ENCODE measurements at places on chromosomes 4 and X.

DNA sequence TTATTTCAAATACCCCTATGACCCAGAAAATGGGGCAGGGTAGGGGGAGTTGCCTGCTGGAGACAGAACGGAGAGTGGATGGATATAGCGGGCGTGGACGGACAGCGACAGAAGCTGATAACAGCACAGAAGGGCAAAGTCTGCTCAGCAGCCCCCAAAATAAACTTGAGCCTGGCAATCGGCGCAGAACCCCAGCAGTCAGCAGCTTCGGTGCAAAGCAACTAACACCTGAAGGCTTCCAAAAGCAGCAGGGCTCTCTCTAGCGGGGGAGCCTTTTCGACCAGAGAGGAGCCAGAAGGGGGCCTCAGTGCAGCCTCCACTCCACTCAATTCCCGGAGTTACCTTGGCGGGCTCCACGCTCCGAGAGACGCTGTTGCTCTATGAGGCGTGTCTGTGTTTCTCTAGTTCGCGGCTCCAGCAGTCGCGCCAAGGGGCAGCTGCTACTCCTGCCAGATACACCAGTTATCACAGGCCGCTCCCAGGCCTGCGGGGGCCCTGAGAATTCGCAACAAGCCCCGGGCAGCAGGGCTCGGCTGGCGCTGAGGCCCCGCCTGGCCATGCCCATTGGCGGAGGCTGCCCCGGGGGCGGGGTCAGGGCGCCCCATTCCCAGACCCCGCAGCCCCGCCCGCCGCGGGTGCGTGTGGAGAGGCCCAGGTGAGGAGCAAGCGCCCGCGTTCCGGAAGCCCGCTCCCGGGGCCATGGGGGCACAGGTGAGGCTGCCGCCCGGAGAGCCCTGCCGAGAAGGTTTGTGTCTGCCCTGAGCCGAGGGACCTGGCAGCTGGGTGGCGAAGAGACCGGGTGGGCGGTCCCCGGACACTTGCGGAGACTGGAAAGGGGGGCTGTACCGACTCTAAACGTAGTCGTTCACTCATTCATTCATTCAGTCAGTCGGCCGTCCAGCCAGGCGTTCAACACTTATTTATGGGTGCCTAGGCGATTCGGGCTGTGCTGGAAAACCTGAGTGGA lies at the start of the genes CNGA1 and NIPAL1:
TSS of gene CNGA1 (minus strand) at position 541 of the 967 bp plus-strand sequence. CDS start 63,992 bp downstream, outside the sequence.
TSS of gene NIPAL1 (plus strand) at position 632 of the 967 bp plus-strand sequence. CDS start at position 700, 68 bp downstream.
- DNase-seq: peak; percentile 91

GRCh38 chrX:25618248-25618647 lies 519.9 kb upstream of the MAGEB18 start:
- no peak for DNase-seq

GRCh38 chr4:52837716-52838558 lies 24.2 kb upstream of the RASL11B start:
- DNase-seq: peak; percentile 32

GRCh38 chr4:68927165-68927564 lies 24.4 kb downstream of the UGT2A3 start:
- no peak for DNase-seq

DNA sequence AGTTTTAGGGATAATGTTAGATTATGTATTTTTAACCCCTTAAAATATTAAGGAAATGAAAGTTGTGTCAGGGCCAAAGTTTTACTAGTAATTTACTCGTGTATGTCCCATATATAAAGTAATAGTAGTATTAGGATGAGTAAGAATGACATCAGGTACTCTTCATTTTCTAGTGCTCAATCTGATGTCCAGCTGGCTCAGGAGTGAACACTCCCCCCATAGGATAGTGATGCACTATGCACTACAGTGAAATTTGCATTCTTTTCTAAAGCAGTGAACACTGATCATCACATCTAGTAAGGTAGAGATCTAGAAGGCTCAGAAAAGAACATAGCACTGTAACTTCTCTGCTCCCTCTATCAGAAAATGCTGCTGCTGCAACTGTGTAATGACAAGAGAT lies 409.7 kb downstream of the GLUD2 start:
- no peak for DNase-seq

GRCh38 chrX:65195621-65196020 lies 219.4 kb upstream of the ZC4H2 start:
- peak; percentile 48 for DNase-seq

DNA sequence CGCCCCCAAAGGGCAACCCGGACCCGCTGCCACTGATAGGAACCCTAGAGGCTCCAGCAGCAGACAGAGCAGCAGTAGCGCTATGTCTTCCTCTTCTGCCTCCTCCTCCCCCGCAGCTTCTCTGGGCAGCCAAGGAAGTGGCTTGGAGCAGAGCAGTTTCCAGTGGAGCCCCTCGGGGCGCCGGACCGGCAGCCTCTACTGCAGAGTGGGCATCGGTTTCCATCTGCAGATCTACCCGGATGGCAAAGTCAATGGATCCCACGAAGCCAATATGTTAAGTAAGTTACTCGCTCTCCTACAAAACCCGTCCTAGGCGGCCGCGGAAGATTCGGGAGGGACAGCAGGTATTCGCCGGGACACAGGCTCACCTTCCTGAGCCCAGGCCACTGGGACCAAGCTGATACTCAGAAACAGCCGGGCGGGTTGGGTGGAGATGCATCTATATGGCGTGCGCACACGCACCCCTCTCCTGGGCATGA lies 477 bp downstream of the FGF5 start:
- DNase-seq: no peak

- DNase-seq: no peak
Observed at GRCh38 chr4:7867701-7868435, 71.8 kb downstream of the AFAP1 start.
